Globus pallidus (tissue), 1 donor: ENCODE measurements at places on chromosomes 16 and 17.

DNA sequence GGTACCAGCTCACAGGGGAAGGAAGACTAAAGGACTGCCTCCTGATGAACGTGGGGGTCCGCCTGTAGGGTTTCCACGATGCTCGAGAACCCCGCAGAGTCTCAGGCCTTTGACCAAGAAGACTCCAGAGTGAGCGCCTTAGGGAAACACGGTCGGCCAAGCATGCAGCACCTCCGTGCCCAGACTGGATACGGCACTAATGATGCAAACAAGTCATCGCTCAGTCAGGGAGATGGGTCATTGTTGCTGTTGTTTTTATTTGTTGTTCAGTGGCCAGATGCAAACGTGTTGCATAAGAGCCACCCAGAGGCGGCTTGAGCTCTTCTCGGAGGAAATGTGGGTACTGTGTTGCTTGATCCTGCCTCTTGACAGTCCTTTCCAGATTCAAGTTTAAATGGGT lies 19.3 kb upstream of the RBFOX3 start:
- DNase-seq = no peak

- DNase-seq = no peak
These were observed 1.6 kb downstream of the XYLT1 start for GRCh38 chr16:17469011-17469740.

GRCh38 chr16:11836650-11837244 lies 14.6 kb downstream of the RSL1D1 start:
- no peak for DNase-seq

GRCh38 chr16:61681673-61682072 lies 354.6 kb downstream of the CDH8 start:
- peak; percentile 68 for DNase-seq

DNA sequence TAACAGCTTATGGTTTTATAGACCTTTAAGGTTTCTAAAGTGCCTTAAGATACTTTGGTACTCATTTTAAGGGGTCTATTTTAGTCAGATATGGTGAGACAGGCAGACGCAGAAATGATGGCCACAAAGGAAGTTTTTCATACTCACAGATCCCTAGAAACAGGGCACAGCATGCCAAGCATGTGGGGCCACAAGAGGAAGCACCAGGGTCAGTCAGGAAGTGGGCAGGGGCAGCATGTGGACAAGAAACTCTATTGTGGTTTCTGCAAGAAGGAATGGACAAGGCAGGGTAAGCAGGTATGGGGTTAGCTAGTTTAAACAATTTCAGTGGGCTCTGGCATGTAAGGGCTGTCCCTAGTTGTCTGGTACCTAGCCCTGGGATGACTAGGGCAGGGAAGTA lies 8.5 kb downstream of the EFCAB3 start:
- peak; percentile 2 for DNase-seq

- no peak for DNase-seq
These were observed 1.0 kb upstream of the CPD start for GRCh38 chr17:30377574-30378240.

GRCh38 chr17:223723-224471 lies 42.4 kb upstream of the DOC2B start:
- no peak for DNase-seq

- no peak for DNase-seq
These were observed 38.2 kb upstream of the ARL6IP1 start for GRCh38 chr16:18839555-18839954.

DNA sequence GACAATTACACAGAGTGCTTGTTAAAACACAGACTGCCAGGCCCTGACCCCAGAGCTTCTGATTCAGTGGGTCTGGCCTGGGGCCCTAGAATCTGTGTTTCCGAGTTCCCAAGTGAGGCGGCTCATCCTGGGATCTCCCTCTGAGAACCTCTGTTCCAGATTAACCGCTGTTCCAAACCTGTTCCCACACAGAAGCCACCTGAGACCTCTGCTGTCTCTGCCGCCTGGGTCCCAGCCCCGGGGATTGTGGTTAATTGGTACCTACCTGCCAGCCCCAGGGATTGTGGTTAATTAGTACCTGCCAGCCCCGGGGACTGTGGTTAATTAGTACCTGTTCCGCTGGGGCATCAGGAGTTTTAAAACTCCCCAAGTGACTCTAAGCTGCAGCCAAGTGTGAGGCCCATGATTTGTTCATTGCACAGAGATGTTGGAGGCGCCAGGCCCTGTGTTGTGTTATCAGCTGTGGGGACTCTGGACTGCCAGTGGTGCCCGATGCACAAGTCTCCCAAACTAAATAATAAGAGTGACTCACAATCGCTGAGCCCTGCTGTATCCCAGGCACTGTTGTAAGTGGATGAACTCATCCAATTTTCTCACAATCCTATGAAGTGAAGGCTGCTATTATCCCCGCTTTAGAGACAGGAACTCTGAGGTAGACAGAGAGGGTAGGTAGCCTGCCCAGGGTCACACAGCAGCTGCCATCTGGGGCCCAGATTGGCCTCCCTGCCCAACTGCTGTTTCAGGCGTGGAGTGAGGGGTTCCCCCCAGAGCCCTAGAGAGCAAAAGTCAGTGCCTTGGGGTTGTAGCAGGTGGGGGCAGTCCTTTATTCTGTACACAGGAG lies 219.7 kb downstream of the IRF8 start:
- DNase-seq = no peak

DNA sequence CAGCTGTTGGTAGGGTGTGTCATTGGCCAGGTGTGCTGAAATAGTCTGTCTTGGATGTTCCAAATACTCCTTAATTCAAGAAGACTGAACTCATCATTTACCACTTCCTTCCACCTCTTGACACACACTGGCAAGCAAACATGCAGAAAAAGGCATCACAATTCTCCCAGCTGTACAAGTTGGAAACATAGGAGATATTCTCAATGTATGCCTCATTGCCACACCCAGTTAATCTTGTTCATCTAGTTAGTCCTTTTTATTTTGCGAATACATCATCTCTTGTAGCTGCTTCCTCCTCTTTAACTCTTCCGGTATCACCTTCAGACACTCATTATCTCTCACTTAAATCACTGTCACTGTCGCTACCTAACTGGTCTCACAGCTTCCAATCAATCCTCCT lies 75.1 kb upstream of the GOT2 start:
- DNase-seq = no peak

GRCh38 chr17:30590081-30590733 lies 113.0 kb downstream of the GOSR1 start:
- DNase-seq = no peak

GRCh38 chr16:89145406-89146161 lies 26.0 kb upstream of the CDH15 start:
- no peak for DNase-seq

DNA sequence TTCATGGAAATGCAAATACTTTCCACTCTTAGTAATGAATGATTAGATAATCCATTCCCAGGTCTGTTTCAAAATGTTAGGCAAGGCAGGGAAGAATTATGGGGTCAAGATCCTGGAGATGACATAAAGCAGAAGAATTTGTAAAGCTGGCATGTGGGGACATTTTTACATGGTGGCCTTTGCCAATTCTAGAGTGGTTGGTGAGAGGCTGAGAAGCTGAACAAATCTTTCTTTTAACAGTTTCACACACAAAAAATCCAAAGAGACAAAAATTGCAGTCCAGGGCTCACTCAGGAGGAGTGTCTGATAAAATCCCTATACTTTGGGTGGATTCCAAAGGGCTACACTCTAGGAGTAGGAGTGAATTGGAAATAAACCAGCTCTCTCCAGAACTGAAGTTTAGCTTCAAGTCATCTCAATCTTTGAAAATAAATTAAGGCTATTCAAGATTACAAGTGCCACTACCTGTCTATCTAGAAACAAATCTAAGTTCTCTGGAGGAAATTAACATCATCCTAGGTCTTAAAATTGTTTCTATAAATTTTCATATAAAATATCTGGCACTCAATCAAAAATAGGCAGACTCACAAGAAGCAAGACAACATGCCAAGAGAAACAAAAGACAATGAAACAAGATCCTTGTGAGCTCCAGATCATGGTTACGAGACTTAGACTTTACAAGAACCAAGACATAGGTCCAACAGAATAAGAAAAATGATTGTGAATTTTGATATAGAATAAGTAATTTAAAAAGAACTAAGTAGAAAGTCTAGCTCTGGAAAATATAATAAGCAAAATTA lies 113.0 kb upstream of the AXIN2 start:
- no peak for DNase-seq

DNA sequence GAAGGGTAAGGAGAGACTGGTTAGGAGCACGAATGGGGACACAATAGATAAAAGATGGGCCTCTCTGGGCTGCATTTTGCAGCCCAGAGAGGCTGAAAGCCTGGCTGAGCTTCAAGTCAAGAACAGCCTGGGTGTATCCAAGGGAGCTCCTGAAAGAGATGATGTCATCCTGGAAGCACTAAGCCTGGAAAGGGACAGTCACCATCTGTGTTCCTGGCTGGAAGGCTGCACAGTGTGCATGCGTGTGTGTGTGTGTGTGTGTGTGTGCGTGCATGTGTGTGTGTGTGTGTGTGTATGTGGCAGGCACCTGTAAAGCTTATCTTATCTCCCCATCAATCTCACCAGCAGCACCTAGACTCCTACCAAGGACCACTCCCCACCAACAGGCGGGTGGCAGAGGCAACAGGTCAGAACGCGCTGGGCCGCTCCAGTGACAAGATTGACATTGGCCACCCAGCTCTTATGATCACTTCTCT lies 44.1 kb downstream of the COG7 start:
- peak; percentile 49 for DNase-seq

DNA sequence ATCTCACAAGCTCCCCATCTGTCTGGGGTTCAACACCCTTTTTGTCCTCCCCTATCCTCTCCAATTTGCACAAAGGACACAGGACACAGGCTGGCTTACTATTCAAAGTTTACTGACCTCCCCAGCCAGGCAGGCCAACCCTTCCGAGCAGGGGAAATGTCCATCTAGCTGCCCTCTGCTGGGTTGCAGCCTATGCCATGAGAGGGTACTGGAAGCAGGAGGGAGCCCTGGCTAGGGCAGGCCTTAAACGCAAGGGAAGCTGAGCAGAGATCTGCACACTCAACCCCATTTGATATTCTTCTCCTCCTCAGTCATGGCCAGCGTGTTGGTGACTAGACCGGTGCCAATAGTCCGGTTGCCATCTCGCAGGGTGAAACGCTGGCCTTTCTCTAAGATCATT lies 3.5 kb downstream of the TUFM start:
- no peak for DNase-seq

- DNase-seq = peak; percentile 83
These were observed 12.4 kb downstream of the ATP5PD start for GRCh38 chr17:75034236-75034908.

DNA sequence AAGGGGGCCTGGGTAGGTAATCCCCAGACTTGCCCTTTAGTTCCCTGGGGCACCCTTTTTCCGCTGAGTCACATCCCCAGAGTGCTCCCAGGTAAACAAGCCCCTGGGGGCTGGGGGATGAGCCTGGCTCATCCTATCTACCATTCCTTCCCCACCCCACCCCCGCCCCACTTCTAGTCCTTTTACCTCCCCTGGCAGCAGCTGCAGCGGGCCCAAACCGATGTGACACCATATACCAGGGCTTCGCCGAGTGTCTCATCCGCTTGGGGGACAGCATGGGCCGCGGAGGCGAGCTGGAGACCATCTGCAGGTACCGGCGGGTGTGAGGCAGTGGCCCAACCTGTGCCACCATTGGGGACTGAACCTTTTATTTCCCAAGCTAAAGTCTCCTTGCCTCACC lies 860 bp downstream of the NRN1L start:
- DNase-seq = no peak

GRCh38 chr17:17506181-17506741 lies 10.1 kb upstream of the RASD1 start:
- DNase-seq = peak; percentile 37

DNA sequence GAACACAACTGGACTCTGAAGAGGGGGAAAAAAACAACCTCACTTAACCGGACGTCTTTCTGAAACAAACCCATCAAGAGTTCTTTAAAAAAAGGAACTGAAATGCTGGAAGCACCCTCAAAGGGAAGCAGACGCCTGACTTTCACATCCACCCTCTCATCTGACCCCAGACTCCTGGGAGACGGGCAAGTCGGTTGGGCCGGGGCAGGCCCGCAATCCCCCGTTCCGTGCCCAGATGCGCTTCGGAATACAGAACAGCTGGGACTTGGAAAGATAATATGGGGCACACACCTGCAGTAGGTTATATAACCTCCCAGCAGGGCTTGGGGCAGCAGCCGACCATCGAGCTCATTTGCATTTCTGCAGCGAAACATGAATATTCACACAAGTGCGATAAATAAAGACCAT lies 3.7 kb downstream of the ARHGAP27 start:
- peak; percentile 45 for DNase-seq

DNA sequence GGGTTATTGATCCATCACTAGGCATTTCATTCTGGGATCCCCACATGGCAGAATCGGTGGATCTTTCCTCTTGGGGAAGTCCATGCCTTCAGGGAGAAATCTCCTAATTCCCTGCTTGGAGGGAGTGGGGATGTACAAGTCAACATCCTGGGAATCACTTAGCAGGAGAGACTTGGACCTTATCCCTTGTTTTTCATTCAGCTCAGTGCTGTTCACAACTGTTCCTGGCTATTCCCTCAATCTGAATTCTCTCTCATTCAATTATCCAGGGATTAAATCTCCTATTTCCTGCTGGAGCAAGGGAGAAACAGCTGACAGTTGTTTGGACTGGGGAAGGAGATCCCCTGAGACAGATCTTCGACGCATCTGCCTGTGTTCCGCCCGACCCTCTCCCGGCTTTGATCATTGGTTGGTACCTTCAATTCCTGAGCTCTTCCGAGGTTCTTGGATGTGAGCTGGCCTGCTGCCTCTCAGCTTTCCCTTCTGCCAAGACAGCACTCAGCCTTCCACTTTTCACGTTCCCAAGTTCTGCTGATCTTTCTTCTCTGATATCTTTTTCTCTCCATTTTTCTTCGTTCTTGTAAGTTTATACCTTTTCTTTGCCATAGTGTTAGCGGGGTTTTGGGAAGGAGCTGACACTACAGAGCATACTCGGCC lies 115.4 kb upstream of the GNAO1 start:
- DNase-seq = no peak

DNA sequence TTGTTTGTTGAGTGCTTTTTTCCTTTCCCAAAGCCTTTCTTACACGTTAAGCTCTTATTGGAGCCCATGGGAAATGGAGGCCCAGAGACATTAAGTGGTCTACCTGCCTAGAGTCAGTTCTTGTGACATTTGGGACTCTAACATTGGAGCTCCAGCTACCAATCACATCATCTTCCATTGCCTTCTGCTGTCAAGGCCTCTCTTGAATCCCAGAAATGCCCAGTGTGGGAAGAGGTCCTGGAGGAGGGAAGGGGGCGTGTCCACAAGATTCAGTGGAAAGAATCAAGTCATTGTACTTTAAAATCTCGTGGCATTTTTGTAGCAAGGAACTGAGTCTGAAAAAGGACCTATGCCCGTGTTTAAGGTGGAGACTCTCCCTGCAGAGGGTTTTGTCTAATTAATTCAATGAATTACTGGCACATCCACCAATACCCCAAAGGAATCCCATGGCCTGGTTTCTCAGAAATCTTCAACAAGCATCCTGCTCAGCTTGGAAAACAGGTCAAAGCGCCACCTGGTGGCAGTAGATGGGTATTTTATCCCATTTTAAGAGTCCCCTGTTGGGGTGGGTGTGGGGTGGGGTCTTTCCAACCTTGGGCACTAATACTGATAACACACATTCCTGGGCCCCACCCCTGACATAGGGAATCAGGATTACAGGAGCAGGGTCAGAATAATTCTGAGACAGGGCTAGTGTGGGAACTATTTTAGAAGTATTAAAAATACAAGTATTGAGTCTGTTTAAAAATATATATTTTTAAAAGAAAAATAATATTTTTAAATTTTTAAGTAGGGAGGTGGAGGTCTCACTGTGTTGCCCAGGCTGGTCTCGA lies 24.6 kb downstream of the GPT2 start:
- DNase-seq = peak; percentile 67

- no peak for DNase-seq
These were observed 387 bp upstream of the STARD3 start for GRCh38 chr17:39636587-39636926.

GRCh38 chr16:14181371-14182050 lies 110.4 kb downstream of the MRTFB start:
- DNase-seq = no peak
